Endothelial cell of umbilical vein (primary cell): ENCODE measurements at places on chromosomes 2 and 18. TPM values are rescaled to one million over a fixed set of nuclear protein-coding genes. Genes with fewer than 3 reads are reported as not detected.

Gene CFAP221
- total RNA-seq = not detected in 2 replicates

DNA sequence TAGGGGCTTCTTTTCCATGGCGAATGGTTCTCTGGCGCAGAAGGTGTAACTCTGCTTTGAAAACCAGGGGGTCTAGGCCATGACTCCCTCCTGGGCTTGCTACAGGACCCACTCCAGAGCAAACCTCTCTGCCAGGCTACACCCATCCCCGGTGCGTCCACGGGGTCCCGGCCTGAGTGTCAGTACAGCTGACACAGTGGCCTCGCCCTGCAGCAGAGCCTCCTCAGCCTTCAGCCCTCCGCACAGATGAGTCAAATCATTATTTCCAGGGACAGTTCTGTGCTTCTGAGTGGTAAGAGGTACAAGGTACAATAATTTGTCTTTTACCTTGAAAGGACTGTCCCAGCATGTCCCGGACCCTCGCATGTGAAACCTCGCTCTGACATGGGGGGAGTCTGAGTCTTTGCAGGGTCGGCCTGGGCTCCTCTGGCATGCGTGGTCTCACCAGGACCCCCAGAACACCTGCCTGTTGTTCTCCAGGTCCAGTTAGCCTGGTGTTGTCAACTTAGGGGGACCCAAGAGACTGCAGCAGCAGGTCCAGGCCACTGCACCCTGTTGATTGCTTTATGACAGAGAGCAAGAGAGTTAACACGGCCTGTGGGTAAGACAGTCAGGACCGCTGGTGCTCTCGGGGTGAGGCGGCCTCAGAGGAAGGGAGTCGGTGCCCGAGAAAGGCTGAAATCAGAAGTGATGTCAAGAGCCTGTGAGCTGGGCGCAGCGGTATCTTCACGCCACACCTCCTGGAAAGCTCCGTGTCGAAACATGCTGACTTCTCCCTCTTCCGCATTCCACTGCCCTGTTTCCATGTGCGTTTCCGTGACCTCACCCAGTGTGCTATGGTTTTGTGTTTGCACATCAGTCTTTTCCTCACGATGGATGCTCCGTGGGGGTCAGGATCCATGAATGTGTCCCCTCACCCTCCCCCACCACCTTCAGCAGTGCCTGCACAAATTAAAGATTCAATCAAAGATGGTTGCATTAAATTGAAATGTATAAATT is 340.1 kb downstream of the EIPR1 start:
- DNase-seq = no peak
- H3K4me1 ChIP-seq = no peaks in the 10 kb centered on the region
- no peaks in the 10 kb centered on the region for H3K27me3 ChIP-seq
- no peak overlapping the region for H3K27ac ChIP-seq
- H3K4me3 ChIP-seq = no peak overlapping the region

GRCh38 chr18:47731276-47731675 is 199.2 kb downstream of the SMAD2 start:
- H3K36me3 ChIP-seq = no peaks in the 10 kb centered on the region
- no peak overlapping the region for H3K27ac ChIP-seq
- H3K4me3 ChIP-seq = no peak overlapping the region
- no peak for DNase-seq

- DNase-seq = peak; percentile 34
- peaks cover 22% of the 10 kb centered on the region for H3K4me1 ChIP-seq
- H3K36me3 ChIP-seq = no peaks in the 10 kb centered on the region
- H3K4me3 ChIP-seq = peak overlapping the region; percentile 79
- peak overlapping the region; percentile 34 for H3K27ac ChIP-seq
Observed at GRCh38 chr18:70288171-70288850, 534 bp upstream of the SOCS6 start.

DNA sequence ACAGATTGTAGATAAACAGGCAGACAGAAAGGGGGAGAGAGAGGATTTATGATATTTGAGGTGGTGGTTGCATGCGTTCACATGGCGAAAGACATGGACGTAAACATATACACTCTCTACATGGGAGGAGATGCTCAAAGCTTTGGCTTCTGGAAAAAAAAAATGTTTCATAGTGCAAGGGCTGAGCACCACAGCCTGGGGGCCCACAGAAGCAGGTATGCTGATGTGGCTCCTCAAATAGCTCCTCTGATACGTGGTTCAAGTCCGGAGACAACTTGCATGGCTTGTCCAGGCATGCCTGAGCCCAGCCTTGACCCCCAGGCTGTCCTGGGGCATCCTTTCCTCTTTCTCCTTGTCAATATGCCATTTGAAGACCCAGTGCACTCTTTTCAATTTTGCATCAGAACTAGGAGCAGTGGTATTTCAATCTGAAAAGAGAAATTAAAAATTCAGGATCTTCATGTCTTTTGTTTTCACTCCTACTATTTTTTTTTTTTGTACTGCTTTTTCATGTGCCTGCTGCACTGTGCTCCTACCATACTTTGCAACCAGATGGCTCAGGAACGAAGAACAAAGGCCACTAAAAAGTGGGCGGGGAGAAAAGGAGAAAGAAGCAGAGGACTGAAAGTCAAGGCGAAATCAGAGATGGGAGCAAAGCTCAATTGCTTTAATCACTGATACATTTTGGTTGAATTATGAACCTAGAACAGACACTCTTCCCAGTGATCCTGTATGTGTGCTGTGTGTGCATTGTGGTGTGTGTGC is 495.7 kb upstream of the TCF4 start:
- no peak overlapping the region for H3K4me3 ChIP-seq
- no peak for DNase-seq
- H3K4me1 ChIP-seq = peaks cover 26% of the 10 kb centered on the region
- H3K27me3 ChIP-seq = no peaks in the 10 kb centered on the region

GRCh38 chr2:38789691-38790090 is 11.7 kb downstream of the GEMIN6 start:
- no peaks in the 10 kb centered on the region for H3K4me1 ChIP-seq
- no peaks in the 10 kb centered on the region for H3K36me3 ChIP-seq
- H3K27me3 ChIP-seq = no peaks in the 10 kb centered on the region
- H3K27ac ChIP-seq = no peak overlapping the region
